ENCODE measurements at places on chromosomes 1 and 21.

DNA sequence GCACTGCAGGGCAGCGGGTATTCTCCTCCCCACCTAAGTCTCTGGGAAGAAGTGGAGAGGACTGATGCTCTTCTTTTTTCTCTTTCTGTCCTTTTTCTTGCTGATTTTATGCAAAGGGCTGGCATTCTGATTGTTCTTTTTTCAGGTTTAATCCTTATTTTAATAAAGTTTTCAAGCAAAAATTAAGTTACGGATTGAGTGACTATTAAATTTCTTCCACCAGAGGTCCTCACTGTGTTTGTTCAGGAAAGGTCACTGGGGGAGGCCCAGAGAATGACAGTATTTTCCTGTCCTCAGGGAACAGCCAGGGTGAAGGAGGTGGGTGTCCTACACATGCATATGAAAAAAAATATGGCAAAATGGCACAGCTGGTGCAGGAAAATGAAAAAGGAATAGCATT, 4.4 kb upstream of the ELF3 start:
- peak; percentile 51 for DNase-seq

DNA sequence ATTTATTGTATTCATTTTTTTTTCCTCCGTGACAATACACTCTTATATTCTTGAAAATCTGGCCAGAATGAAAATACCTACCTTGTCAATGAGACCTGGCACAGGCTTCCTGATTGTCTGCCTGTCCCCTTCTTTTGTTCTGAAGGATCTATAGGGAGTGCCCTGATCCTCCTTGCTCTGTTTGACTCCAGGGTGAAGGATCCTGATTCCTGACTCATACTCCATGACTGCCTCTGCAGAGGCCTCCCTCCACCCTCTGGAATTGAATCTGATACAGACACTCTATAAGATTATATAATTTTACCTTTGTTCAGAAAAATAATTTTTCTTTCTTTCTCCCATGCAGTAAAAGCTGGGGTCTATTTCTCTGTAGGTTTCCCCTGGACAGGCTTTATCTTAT, 116.2 kb downstream of the HMCN1 start:
- no peak for DNase-seq

DNA sequence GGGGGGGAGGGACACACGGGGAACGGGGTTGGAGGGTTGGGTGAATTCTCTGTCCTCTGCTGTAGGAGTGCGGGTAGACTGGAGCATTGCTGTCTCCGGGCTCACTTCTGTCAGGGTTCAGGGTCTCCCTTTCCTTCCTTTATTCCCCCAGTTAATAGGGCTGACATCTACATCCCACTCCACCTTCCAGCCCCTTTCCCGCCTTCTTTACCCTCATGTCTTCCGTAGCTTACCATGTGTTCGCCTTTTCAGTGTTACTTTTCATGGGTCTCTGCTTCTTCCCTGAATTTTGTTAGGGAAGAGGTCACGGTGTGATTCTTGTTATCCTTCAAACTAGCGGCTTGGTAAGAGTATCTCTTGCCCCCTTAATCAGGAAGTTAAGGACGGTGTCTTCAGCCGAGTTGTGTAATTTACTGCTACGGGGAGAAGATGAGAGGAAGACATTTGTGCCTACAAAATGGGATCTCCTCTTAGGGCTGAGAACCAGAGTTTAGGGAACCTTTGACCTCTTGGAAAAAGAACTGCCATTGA, 917 bp downstream of the RAP1A start:
- DNase-seq = peak; percentile 29

- peak; percentile 68 for DNase-seq
These were observed 24.2 kb upstream of the PEX19 start for GRCh38 chr1:160309185-160309557.

DNA sequence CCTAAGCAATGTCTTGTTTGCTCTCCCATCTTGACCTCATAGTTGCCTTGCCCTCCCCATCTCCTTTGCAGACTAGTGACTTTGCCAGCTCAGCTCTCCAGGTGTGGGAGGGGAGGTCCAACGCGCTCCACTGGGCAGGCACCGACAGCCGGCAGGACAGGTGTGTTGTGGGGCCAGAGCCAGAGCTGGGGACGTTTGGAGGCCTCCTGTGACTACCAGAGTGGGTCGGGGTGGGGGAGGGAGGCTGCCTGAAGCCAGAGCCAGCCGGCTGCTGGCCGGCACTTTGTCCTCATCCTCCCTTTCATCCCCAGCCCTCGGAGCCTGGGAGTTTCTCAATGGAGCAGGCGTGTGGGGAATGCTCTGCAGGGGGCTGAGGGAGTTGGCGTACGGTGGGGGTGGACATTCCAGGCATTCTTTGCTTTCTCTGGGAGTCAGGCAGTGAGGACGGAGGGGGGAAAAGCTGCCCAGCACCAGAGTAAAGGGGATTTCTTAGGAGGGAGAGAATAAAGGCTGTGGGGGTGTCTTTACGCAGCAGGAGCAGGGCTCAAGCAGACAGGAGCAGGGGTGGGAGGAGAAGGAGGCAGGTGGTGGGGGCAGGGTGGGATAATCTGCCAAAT, 20.2 kb downstream of the NUAK2 start:
- DNase-seq = peak; percentile 95

DNA sequence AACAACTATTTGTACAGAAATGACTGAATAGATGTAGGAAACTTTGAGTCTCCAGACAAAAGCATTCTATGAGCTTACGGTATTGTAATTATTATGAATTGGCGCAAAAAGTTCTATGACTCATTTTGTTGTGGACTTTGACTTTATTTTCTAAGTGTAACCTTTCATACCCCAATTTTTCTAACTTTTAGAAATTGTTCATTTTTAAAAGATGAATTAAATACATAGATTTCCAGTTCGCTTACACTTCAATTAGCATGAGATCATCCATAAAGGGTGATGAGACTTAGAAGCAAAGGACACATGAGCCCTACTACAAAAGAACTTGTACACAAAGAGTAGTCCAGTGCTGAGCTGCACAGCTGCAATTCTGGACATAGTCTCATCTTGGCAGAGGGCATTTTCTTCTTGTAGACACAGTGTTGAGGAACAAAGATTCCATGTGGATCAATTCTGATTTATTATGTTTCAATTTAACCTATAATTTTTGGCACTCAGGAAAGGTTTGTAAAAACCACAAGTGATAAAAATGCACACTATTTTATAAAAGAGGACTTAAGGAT, 431.1 kb downstream of the LRRIQ3 start:
- DNase-seq = no peak

Data from cardiac fibroblast (primary cell).